ENCODE measurements at places on chromosomes 5 and 9.

DNA sequence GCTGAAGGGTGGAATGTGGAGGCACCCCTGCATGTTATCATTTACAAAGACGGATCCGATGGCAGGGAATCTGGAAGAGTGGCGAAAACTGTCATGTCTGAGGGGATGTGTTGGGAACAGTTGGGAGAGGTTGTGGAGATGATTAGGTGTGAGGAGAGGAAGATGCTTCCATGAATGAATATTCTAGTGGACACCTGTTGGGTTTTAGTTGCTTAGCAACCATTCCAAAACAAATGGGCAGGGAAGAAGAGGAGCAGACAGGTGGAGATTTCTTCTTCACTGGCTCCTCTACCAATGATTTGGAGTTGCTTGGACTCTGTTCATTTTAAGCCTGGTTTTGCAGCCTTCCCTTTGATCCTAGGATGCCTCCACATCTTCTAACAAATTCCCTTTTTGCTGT, 465.3 kb upstream of the CLINT1 start:
- no peak for DNase-seq

DNA sequence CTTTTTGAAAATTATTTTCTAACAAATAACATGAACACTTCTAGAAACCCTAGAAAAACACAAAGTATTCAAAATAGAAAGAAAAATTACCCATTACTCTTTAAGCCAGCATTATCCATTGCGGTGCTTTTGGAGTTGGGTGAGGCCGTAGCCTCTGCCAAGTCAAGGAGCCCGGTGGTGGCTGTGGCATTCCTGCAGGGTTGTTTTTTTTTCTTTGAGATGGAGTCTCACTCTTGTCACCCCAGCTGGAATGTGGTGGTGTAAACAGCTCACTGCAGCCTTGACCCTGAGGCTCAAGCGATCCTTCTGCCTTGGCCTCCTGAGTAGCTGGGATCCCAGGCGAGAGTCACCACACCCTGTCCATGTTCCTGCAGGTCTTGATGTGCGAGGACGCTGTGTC, 8.2 kb upstream of the AHRR start:
- DNase-seq, result no peak

GRCh38 chr9:7439355-7439995, 360.1 kb downstream of the DMAC1 start:
- no peak for DNase-seq

GRCh38 chr5:151214614-151215545, 9.0 kb downstream of the CCDC69 start:
- DNase-seq, result peak; percentile 95

DNA sequence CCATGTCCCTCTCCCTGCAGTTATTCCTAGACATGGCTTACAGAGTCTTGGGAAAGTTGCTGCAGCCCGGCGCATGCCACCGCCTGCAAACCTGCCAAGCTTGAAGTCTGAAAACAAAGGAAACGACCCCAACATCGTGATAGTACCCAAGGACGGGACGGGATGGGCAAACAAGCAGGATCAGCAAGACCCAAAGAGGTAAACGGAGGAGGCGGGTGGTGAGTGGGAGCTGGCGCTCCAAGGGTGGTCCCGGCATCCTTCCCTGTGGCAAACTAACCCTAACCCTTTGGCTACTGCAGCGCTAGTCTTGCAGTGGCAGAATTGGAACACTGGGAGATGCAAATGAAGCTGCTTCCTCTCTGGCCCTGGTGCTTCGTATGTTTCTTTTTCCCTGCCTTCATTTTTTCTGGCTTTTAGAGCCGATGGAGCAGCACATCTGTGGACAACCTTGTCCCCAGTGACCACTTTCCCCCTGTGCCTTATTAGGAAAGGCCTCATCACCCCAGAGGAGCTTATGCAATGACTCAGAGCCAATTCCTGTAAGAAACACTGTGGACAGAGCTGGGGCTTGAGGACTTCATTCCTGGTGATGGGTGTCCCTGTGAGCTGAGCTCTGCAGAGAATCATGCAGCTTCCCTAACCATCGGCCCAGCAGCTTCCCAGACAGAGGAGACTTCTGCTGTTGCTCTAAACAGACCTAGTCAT, 38.9 kb downstream of the PRRC2B start:
- DNase-seq, result peak; percentile 13

- peak; percentile 98 for DNase-seq
Measured at GRCh38 chr5:141968914-141969608, at the start of gene RNF14. Gene RNF14 (plus strand): TSS chr5:141969105. CDS start chr5:141973589, 4,484 bp downstream.

GRCh38 chr5:173793648-173794548, 94.3 kb upstream of the CPEB4 start:
- DNase-seq, result no peak

GRCh38 chr5:150044712-150045111, 41.6 kb downstream of the CSF1R start:
- DNase-seq, result no peak

GRCh38 chr5:170076211-170076610, 29.5 kb upstream of the FOXI1 start:
- DNase-seq, result no peak

DNA sequence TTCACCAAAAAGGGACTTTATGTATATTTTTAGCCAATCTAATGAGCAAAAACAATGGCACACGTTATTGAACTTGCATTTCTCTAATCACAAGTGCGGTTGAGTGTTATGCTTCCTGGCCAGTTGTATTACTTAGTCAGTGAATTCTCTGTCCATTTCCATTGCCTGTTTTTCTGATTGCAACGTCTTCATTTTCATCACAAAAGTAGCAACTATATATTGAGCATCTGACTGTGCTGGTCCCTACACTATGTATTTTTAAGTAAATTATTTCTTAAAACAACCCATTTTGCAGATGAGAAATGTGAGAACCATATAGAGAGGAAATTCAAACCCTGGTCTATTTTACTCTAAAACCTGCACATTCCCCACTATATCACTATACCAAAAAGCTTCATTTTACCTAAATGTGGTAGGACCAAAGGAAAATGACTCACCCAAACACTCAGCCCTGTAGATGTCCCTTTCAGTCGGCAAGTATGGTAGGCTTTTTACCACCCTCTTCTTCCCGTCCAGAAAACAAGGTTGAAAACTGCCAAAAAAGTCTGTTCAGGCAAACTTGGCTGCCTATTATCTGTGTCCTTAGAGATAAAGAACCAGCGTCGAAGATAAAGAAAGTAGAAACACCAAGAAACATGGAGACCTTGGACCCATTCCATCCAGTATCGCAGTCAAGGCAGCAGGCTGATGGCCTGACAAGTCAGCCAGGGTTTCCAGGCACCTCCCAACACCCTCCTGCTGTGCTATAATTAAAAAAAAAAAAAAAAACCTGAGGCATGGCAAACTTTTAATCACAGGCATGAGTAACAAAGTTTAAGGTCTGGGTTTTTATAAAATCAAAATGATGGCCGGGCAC, 18.8 kb upstream of the FAM13B start:
- no peak for DNase-seq

GRCh38 chr5:31823472-31823871, 184.5 kb downstream of the PDZD2 start:
- DNase-seq, result no peak

DNA sequence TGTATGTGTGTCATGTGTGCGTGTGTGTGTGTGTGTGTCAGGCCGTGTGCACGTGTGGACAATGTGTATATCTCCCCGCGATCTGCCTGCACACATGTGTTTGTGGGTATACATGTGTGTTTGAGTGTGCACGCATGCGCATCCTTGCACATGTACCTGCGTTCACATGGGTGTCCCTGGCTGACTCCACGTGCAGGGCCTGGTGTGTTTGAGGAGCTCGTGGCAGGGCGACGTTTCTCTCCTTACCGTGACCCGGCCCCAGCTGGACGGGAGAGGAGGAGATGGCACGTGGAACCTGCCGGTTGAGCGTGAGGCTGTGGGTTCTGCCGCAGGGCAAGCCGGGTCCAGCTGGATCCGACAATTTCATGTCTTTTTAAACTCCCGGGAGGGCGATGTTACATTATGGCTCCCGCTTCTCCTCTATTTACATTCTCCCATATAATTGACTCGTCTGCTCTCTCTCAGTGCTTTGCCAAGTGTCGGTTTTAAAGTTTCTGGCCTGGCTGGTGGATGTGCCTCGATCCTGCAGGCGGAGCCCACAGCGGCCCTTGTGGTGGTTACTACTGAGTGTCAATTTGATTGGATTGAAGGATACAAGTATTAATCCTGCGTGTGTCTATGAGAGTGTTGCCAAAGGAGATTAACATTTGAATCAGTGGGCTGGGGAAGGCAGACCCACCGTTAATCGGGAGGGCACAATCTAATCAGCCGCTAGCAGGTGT, 5.9 kb downstream of the COL5A1 start:
- DNase-seq, result no peak

DNA sequence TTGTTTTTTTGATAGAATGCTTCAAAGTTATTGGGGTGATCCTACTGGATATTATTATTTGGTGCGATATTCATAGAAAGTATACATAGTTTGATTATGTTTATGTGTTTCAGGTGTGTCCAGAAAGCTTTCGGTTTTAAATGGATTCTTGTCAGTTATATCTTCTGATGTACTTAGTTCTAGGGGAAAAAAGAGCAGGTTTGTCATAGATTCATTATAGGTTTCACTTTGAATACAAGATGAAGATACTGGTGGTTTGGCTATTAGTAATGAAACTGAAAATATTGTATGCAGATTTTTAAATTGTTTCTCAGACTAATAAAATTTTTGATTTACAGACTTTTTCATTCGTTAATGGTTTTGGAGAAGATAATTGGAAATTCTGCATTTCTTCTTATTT, 98.9 kb downstream of the MAN2A1 start:
- DNase-seq, result no peak

- peak; percentile 67 for DNase-seq
Measured at GRCh38 chr9:111037708-111038330, 451 bp downstream of the LPAR1 start.

GRCh38 chr5:117486261-117486660, 911.6 kb upstream of the SEMA6A start:
- no peak for DNase-seq

- no peak for DNase-seq
Measured at GRCh38 chr5:14075937-14076336, 67.2 kb upstream of the TRIO start.

DNA sequence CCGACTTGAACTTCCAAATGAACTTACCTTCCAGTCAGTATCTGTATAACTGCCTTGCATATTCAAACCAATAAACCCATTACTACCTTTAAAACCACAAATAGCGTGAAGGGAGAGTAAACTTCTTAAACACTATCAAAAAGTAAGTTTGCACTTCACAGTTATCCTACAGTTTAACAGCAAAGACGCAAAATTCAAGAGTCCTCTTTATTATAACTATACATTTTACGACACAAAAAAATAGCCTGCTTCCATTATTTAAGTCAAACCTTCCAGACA, 1.8 kb downstream of the PTBP3 start:
- DNase-seq, result no peak

DNA sequence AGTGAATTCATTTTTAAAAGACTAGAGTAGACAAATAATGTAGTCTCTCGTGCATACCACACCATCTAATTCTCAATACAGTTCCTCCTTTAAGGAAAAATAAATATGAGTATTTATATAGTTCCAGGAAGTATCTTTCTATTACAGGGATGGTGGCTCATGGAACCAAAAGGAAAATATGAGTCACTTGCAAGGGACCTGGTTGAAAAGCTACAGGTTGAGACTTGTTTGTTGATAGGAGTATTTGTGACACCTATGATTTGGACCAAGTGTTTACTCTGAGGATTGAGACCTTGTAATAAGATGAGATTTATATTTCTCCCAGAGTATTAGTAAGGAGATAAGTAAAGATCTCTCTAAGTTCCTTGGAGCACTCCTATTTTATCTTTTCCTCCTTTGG, 67.4 kb downstream of the CDO1 start:
- DNase-seq, result no peak

GRCh38 chr9:4939118-4939561, 45.9 kb upstream of the JAK2 start:
- DNase-seq, result peak; percentile 75

GRCh38 chr9:130608554-130609134, 29.3 kb downstream of the FUBP3 start:
- DNase-seq, result no peak

DNA sequence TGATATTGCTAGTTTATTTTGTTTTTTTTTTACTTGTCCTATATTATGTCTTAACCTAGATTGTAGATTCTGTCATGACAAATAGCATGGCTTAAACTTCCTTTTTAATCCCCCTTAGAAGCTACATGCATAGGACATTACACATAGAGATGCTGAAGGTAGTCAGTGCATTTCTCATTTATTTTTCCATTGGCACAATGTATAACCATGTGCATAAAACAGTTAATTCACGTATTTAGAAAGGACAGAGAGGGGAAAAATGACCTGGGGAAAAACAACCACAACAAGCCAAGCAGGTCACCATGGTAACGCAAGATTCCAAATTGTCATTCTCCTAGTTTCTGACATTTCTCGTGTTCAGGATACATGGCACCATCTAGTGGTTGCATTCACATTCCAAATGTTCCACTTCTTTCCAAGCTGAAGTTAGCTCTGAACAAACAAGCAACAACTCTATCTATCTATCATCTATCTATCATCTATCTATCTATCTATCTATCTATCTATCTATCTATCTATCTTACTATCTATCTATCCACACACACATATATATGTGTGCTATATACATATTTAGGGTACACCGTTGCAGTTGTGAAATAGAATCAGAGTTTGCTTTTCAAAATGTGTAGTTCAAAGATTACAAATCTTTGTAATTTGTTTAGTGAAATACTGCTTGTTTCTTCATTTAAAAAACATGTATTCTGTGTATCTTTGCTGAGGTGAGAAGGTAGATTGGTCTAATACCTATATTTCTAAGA, 487.2 kb upstream of the ST8SIA4 start:
- peak; percentile 62 for DNase-seq

- peak; percentile 50 for DNase-seq
Measured at GRCh38 chr5:170313344-170313743, 15.8 kb upstream of the LCP2 start.

DNA sequence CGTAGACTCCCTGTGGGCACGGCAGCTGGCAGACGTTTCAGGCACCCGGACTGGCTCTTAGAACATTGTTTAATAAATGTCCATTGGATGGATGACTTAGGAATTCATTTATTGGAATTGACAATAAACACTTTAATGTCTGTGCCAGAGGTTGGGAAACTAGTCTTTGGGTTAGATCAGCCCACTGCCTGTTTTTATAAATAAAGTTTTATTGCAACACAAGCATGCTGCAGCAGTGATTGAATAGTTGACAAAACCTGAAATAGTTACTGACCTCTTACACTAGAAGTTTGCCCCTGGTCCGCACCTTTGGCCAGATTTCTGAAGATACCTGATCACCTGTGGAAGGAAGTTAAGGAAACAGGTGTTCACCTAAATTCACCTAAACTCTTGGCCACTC, 51.6 kb downstream of the DMRT1 start:
- DNase-seq, result no peak
